ENCODE measurements at places on chromosomes 6 and 20. TPM values are rescaled to one million over a fixed set of nuclear protein-coding genes. Genes with fewer than 3 reads are reported as not detected.
A peak's percentile ranks its signal among the peaks of the same experiment; 100 is the strongest.

Gene RPP40
- polyA plus RNA-seq, result 12.6 TPM

GRCh38 chr6:71321314-71321713, 32.7 kb downstream of the OGFRL1 start:
- no peak for DNase-seq

DNA sequence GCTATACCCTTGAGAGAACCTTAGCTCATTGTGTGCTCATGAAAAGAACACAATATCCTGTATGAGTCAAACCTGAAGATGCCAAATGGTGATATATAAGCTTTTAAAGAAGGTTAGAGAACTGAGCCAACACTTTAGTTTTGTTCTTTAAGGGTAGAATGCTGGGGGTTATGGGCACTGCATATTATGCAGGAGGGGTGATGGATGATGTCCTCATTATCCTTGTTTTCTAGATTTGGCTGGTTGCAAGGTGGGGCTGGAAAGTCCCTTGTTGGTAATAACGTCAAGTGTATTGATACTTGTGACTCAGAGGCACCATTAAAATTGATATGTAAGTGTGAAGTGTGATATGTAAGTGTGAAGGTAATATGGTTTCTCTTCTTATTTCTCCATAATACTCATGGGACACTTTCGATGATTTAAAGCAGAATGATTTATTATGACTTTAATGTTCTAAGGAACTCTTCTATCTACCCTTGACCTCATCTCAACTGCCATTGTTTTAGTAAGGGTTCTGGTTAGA, 113.7 kb upstream of the DTNBP1 start:
- DNase-seq, result no peak

DNA sequence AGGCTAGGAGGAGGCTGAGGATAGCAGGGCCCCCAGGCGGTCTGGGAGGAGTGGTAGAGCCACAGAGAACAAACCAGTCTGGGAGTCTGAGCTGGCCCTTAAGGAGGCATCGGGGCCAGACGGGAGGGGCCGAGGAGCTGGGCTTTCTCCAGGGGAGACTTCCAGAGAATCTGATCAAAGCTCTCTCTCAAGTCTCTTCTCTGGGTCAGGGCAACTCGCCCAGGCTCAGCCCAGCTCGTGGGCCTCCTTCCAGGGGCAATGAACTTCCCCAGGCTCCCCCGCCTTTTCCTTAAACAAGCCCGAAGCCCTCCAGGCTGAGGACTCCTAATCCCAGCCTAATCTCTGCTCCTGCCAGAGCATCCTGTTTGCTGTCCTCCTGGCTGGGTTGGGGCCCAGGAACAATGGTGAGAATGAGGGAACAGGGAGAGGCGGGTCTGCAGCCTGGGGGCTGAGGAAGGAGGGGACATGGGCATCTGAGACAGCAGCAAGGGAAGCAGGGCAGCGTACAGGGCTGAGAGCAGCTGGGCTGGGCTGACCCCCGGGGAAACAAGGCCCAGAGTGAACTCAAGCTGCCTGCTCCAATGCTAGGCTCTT, 173.6 kb downstream of the ANKRD60 start:
- DNase-seq, result peak; percentile 76

DNA sequence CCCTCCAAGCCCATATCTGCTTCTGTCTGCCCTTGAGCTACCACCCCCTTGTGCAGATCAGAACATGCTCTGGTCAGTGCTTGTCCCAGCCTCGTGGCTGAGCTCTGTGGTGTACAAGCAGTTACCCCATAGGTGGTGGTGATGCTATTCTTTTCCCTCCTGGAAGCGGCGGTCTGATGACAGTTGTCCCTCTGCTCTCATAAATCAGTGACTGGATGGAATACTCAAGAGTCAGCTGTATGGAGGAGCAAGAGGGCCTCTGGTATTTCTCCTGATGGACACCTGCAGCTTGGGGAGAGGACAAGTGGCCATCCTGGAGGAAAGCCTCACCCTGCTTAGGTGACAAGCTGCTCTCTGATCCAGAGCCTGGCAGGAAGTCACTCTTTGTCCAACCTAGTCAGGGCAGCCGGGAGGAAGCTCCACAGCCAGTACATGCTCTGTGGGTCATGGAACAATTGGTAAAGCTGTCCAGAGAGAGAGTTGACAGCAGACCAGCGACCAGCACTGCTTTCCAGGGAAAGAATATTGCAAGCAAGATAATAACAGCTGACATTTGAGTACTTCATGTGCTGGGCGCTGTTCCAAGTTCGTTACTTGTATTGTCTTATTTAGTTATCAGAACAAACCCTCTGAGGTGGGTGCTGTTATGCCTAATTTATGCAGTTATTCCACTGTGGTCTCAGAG, 47.1 kb downstream of the SCAND1 start:
- no peak for DNase-seq

- DNase-seq, result no peak
These were observed at the start of gene ADTRP for GRCh38 chr6:11778648-11779328. Gene ADTRP, minus strand, starts transcription at chr6:11778803. Its CDS starts 44 bp downstream, at chr6:11778759.
